ENCODE measurements at places on chromosomes 7 and 10. TPM values are rescaled to one million over a fixed set of nuclear protein-coding genes. Genes with fewer than 3 reads are reported as not detected.

Gene SEMA3C
- total RNA-seq = 9.5 TPM

Gene LOXL4
- 1.1 TPM for total RNA-seq

DNA sequence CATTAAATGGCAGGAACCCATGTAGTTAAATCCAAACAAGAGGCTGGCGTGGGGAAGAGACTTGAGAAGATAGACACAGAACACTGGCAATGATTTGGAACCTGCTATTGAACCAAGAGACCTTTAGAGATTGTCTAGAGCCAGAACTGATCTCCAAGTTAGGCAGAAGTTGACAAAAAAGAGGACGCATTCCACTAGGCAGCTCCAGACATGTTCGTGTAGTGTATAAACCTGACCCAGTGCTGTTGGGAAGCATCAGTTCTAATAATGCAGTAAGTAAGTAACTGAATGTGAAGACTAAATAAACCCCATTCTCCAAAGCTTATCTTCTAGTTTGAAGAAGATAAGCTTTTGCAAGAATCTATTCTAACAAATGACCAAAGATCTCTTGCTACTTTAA lies 50.8 kb downstream of the AP3M1 start:
- peak; percentile 49 for ATAC-seq

- peak; percentile 64 for ATAC-seq
Measured at GRCh38 chr7:142557971-142558582, 191.2 kb upstream of the PRSS1 start.

- no peak for ATAC-seq
Measured at GRCh38 chr10:28681928-28682750, 4.8 kb downstream of the BAMBI start.

DNA sequence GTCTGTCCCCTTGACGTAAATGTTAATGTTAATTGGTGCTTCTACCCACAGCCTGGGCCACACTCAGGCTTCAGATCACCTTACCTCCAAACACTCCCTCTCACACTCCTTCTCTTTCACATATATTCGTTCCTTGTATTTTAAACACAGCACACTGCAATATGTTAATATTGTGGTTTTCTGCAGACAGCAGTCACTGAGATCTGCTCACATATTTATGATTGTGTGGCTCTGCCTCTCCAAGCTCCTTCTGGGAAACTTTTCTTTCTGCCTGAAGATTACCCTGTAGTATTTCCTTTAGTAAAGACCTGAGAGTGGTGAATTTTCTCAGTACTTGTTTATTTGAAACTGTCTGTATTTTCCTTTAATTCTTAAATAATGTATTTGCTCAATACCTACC lies 104.7 kb downstream of the VWC2 start:
- no peak for ATAC-seq

- ATAC-seq = peak; percentile 45
Measured at GRCh38 chr10:30386801-30387588, 37.9 kb upstream of the MTPAP start.

All from esophagus mucosa (tissue), 1 donor.